DMS 273 treated with DMSO at 0.1 percent for 48 hours (cell line): ENCODE measurements at places on chromosomes 1 and 21.

DNA sequence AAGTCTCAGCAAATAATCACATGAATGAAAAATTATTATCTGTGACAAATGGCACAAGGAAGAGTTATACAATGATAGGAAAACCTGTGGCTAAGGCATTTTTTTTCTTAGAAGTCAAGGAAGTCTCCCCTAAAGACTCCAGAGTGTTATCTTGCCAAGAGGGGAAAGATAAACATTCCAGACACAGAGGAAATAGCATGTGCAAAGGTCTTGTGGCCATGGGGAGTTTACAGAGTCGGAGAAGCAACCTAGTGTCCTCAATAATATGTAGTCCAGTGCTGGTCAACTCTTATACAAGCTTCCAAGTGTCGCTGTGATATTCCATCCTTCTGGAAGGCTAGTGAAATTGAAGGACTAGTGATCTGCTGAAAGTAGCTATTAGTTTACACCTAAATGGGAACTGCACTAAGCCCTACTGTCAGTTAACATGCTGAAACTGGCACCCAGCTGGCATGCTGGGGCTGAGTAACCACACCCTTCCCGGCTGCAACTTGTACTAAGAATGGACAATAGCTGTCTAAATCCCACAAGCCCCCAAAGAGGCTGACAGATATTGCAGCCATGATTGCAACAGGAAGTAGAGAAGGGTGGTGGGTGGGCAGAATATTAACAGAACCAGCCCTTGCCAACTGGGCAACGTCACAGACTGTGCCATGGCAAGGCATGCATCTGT is 11.5 kb upstream of the ATP1B1 start:
- no peak for DNase-seq

DNA sequence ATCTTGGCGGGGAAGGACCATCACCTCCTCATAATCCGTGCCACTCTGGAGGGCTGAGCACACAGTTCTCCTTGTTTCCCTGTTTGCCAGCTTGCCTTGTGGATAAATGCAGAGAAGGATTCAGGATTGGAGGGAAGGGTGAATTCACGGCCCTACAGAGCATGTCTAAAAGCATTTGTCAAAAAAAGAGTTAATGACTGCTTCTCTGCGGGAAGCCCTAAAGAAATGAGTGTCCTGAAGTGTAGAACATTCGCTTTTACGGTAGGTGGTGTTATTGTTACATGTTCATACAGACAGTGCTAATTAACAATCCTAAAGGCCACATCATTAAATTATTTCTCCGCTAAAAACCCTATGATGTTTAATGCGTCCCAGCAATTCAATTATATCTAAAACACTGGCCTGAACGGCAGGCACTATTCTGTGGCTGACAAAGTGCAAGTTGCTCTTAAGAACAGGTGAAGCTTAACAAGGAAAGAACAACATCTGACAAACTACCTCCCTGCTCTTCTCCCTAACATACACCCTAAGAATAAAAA is 112.3 kb upstream of the NFIA start:
- DNase-seq: peak; percentile 25

DNA sequence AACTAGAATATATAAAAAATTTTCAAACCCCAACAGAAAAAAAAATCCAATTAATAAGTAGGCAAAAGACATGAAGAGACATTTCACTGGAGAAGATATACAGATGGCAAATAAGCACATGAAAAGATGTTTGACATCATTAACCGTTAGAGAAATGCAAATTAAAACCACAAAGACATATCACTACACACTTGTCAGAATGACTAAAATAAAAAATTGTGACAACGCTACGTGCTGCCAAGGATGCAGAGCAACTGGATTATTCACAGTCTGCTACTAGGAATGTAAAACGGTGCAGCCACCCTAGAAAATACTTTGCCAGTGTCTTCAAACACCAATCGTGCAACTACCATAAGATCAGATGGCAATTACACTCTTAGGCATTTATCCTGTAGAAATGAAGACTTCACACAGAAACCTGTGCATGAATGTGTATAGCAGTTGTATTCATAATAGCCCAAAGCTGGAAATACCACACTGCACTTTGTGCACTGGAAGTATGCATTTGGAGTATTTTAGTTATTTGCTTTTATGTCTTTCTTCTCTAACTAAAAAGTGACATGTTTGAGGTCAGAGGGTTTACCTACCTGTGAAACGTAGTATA is 75.3 kb upstream of the PALMD start:
- DNase-seq: peak; percentile 13

GRCh38 chr1:62689524-62689923 is 1.3 kb upstream of the DOCK7 start:
- no peak for DNase-seq

- no peak for DNase-seq
These were observed 26.4 kb downstream of the USP48 start for GRCh38 chr1:21756393-21757089.

DNA sequence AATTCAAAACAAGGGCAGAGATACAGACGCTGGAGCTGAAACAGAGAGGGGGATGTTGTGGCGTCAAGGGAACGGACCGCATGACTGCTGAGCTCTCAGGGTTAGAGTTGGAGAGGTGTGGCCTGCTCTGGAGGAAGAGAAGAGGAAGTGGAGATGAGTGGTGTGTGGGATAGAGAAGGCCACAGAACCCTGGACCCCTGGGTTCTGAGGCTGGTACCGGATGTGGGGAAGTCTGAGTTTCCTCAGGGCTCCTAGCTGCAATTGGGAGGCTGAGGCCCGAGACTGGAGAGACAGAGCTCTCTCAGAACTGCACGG is 1.8 kb downstream of the BCAN start:
- no peak for DNase-seq

DNA sequence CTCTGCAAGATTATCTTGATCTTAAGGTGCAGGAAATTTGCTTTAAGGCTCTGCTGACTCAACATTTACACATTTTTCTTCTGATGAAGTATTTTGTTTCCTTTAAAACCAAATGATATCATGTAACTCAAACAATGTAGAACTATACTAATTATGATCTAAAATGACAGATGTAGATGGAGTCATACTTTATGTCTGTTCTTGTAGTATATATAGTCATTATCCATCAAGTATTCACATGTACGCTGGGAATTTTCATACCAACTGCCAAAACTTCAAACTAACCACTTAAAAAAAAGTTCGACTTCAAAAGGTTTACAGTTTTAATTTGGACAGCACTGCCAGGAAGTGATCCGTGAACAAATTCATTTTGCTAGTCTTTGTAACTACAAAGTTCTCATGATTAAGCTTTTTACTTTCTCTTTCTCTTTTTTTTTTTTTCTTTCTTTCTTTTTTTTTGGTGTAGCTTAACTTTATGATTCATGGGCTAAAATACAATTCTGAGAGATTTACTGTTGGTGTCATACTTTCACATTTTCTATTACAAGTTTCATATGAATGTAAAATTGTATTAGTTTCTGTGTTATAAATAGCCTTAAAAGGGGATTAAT is 509.0 kb upstream of the CXADR start:
- no peak for DNase-seq

DNA sequence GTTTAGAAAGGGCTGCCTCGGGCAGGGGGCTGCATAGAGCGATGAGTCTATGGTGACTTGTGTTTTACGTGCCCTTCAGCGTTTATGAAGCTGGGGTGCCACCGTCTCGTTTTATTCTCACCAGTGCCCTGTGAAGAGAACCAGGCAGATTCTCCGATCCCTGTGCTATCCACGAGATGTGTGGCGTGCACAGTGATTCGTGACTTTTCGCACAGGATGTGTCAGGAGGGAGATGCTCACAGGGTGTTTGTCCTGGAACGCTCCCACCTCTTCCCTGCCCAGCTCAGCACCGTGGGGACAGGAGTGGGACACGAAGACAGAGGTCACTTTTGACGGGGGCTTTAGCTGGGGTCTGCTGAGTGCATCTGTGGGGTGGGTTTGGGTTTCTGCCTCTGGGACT is 54.9 kb upstream of the AJAP1 start:
- no peak for DNase-seq

DNA sequence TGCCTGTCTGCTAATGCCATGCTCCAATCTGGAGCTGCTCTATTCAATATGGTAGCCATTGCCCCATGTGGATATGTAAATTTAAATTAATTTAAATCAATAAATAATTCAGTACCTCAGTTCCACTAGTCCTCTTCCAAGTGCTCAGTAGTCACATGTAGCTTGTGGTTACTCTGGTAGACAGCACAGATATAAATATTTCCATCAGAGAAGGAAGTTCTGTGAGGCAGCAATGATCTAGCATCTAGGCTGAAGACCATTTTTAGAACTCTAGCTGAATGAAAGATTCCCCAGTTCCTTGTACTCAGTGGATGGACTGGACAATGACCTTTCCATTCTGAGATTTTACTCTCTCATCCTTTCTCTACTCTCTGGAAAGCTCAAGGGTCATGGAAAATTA is 25.8 kb upstream of the CAPZB start:
- DNase-seq: no peak

DNA sequence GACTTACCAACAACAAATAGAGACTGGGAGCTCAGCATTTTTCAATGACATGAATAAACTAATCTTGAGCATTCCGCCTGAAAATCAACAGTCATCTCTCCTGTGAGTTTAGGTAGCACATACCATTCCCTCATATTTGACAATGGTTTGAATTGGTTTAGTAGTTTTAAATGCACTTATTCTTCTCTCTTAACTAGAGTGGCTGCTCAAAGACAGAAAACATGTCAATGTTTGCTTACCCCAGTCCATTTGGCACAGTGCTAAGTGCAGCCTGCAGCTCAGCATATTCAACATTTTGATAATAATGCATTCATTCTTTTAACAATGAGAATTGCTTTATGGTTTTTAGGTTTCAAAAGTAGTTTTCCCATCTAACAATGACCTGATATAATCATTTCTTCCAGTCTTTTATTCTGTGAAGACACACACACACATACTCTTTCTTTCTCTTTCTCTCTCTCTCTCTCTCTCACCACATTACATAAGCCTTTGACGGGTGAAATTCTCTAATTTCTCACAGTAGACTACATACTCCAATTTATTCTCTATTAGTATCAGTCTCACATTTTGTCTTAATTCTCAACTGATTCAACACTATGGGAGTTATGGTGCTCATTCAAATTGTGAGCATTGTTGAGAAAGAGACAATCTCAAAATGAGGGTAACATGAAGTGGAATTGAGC is 432.3 kb downstream of the LRRIQ3 start:
- no peak for DNase-seq
